Globus pallidus (tissue), 1 donor: ENCODE measurements at places on chromosomes 7 and 10.

- DNase-seq: peak; percentile 77
These were observed 142.5 kb upstream of the TCERG1L start for GRCh38 chr10:131453721-131454634.

- DNase-seq: no peak
These were observed 39.2 kb upstream of the SPOCK2 start for GRCh38 chr10:72127571-72127970.

DNA sequence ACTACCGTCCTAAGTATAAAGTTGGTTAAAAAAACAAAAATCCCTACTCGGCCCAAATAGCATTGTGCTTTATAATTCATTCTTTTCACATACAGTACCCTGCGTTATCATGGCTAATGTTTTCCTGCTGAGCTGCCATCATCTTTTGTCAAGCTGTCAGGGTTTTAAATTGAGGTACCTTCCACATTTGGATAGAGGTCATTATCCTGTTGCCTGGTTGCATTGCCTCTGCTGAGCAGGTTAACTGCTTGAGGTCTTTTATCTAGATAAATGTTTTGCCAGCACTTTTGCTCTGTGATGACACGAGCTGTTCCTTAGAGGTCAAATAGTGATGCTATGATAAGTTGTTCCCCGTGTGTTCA is 94.4 kb upstream of the FZD1 start:
- DNase-seq: no peak

DNA sequence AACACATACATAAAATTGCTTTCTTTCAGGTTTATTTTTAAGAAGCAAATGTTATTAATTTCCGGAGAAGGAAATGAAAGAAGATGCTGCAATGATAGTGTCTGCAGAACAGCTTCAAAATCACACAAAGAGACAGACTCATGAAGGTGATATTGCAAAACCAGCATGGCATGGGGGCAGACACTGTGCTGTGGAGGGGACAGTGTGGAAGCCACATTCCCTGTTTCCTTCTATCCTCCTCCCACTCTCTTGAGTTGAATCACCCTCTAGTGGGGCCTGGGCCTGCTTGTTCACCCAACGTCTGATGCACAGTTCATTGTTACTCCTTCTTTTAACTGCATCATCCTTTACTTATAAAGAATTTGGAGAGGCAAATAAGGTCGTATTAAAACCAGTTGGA is 104.0 kb upstream of the INSIG1 start:
- no peak for DNase-seq

DNA sequence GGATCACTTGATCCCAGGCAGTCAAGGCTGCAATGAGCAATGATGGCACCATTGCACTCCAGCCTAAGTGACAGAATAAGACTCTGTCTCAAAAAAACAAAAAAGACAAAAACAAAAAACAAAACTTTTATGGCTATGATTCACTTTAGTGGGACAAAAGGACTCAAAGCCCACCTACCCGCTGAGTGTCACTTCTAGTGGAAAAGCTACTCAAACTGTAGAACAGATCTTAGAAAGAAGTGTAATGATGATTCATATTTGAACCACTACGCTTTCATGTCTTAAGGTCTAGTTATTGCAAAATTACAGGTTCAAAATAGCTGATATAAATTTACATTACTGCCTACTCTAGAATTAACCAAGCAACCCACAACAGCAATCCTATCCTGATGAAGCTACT is 47.1 kb upstream of the OTUD1 start:
- no peak for DNase-seq

- no peak for DNase-seq
These were observed 108.7 kb downstream of the ETV1 start for GRCh38 chr7:13880789-13881188.

DNA sequence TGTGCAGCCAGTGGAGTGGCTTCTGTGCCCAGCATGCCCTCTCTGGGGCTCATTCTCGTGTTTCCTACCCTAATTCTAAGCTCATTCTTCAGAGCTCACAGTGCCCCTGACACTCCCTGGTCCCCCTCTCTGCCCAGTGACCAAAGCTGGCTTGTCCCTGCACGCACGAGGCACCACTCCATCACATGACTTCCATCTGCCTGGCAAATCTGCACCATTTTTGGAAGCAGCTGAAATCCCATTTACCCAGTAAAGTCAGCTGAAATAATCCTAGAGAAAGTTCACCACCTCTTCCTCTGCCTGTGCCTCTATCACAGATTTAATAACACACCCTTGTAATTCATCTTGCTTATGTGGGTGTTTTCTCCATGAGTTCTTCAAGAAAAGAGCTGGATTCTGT is 616.9 kb downstream of the PTPRN2 start:
- no peak for DNase-seq

DNA sequence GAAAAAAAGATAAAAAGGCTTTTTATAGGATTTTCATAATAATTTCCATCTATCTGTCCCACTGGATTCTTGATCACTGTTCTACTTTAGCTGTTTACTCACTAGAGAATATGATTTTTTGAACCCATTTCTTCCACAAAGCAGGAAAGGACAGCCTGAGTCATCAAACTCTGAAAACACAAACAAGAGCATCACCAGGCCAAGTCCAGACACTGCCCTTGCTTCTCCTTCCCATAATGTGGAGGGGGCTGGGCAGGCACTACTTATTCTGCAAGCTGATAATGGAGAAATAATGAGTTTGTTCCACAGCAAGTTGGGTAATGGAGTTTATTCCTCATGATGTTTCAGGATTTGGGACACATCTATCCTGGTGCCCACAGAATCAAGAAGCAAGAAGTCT is 13.0 kb upstream of the KCNIP2 start:
- no peak for DNase-seq

DNA sequence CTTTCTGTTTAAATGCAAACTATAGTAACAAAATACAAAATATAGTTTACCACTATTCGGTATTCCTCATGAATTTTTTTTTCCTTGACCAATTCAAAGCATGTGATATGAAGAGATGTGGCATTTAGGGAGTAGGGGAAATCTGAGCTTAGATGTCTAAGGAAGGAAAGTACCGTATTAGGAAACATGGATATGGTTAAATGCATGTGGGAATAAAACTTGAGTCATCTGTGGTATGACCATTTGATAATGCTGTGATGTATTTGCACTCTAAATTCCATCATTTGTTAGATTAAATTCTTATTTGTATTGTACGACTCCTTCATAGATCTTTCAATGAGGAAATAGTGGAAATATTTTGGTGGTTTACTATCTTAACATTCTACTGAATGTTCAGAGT is 19.7 kb downstream of the AHR start:
- DNase-seq: no peak

- DNase-seq: no peak
These were observed 300.8 kb downstream of the SDHAF3 start for GRCh38 chr7:97418312-97418711.

DNA sequence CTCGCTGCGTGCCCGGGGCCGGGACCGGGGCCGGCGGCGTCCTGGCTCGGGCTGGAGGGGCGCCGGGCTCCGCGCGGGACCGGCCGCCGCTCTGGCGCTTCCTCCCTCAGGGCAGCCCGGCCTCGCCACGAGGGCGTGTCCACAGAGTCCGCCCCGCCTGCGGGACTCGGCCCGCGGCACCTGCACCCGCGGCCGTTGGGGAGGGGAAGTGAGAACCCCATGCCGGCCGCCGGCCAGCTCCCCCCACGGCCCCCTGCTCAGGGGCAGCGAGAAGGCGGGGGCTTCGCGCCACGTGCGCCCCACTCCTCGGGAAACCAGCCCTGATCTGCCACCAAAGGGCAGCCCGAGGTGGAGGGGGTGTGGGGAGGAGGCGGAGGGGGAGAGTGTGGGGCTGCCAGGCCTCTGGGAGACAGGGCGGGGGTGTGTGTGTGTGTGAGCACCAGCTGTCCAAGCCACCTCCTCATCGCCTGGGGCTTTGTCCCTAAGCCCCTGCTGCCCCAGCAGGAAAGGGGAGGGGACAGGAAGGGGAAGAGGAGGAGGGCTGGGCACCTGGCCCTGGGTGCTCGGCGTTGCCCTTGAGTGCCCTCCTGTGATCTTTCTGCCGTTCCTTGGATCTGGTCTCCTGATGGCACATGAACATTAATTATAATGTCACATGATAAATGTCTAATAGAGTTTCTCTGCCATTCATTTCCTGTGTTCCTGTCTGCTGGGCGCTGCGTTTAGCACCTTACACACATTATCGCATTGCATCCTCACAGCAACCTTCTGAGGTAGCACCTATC is at the start of gene PIK3AP1:
TSS of gene PIK3AP1 (minus strand) at position 93 of the 785 bp plus-strand sequence. CDS start 120 bp downstream, outside the sequence.
- DNase-seq: no peak

- no peak for DNase-seq
These were observed 63.5 kb downstream of the GRK5 start for GRCh38 chr10:119270762-119271366.

DNA sequence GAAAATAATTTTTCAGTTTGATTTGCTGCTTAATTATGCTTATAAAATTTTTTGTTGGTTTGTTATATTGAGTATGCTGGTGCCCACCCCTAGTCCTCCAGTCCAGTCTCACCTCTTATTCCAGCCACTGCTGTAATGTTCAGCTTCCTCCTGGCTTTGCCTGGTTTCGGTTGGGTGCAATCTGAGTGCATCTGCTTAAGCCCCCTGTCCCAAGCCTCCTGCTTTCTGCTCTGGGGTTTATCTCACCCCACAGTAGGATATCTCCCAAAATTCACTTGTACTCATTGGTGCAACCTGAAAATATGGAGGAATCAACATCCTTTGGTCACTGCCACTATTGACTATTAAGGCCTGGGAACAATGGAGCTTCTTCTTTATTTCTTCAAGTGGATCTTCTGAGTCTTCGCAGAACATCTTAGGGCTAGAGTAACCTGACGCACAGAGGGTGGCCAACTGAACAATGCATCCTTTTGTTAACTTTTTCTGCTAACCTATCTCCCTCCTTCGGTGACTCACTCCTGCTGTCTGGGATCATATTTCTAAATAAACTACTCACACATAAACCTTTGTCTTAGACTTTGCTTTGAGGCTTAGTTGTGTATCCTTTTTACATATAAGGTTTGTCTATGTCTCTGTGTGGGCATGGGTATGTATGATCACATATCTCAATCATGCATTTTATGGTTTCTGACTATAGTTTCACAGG is 19.1 kb upstream of the SOSTDC1 start:
- DNase-seq: no peak

DNA sequence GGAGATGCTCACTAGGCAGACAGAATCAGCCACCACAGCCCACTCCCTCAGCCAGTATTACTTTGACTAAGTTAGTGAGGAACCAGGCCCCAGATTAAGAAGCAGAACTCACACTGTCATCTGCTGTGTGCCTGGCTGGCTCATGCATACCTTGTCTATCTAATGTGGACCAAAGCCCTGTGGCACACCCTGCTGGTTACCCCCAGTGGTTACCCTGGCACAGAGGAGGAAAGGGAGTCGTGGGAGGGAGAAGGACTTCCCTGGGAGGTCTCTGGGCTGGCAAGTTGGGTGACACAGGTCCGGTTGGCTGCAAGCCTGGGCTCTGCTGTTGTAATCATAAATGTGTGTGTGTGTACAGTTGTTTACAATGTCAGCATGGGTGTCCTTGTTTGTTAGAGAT is 7.5 kb upstream of the SH2D4B start:
- DNase-seq: peak; percentile 59

DNA sequence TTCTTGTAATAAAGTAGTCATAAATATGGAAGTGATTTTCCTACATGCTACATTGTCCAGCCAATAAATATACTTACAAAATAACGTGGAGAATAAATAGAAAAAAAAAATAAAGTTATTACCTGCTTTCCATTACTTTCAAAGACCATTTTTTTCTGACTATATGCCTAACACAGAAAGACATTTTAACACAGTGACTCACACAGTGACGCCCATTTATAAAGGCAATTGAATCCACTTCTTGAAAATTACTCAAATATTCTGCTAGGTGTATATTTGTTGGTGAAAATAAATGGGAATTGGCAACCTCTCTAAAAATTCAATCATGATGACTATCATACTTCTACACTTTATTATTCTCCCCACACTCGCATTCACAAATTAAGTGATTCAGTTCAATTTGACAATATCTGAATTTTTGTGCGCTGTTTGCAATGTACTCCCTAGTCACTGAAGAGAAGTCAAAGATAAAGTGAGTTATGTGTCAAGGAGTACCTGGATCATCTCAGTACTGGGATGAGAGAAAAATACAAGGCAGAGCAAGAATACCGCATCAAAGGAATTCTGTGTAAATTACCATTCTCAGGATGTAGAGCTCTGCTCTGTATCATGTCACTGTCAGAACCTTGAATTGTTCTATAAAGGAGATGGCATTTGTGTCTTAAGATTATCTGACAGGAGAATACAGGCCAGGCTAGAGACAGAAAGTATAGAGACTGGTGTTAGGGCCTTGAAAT is 642.7 kb downstream of the IPMK start:
- DNase-seq: no peak

DNA sequence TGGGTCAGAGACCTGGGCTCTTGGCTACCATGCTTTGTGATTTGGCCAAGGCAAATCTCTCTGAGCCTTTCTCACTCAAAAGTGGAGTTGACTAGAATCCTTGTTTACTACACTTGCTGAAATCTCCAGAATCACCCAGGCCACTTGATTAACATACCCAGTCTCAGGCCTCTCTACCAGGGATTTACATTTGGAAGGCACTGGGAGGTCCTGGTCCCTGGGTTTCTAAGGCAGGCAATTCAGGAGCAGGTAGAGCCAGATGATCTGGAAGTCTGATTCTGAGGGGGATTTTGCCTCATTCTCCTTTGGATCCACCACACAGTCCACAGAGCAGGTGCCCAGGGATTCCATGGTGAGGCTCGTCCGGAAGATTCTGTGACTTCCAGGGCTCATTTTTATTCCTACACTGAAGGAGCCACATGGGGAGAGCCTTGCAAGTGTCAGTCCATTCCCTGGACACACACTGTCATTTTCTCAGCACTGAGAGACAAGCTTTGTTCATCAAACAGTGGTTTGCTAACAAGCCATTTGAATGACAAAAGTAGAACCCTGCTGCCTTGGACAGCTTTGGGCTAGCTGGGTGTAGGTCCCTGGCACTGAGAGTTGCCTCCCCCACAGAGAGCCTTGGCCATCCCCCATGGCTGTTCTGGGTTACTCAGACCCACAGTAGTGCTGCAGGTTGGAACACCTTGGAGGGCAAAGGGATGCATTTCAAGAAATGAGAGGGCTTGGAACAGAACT is 74.2 kb downstream of the NOC3L start:
- peak; percentile 5 for DNase-seq

GRCh38 chr7:15567652-15568051 is 5.8 kb upstream of the AGMO start:
- no peak for DNase-seq

DNA sequence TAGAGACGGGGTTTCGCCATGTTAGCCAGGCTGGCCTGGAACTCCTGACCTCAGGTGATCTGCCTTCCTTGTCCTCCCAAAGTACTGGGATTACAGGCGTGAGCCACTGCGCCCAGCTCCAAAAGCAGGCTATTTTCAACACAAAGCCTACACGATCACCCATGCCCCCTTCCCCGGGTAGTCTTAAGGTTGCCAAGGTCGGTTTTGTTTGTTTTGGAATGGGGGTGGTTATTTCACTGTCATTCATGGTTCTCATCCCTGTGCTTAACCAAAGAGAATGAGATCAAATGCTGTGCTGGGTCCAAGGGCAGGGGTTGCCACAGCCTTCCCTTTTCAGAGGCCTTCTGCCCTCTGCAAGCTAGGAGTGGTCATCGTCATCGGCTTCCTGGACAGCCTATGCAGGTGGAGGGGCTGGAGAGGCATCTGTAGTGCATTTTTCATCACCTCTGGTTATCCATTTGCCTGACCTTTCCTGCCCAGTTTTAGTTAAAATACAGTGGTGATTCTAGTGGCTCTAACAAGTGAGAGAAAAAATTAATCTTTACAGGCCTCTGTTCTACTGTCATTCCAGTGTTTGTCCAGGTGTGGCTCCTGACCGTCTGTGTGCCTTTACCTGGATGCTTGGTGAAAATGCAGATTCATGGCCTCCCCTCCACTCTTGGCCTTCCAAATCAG is 11.4 kb downstream of the BLVRA start:
- no peak for DNase-seq
